Dermis blood vessel endothelial cell (primary cell): ENCODE measurements at places on chromosomes 2 and 18. TPM values are rescaled to one million over a fixed set of nuclear protein-coding genes. Genes with fewer than 3 reads are reported as not detected.

The BIN1 gene
- 34.4 and 49.0 TPM in 2 replicates for total RNA-seq

The CCDC142 gene
- 14.9 and 22.8 TPM in 2 replicates for total RNA-seq

The KRTCAP3 gene
- 0.47 and 0.51 TPM in 2 replicates for total RNA-seq

The ANKRD30B gene
- under 0.01 TPM in 1 of 2 replicates, not detected in the other for total RNA-seq

The PCARE gene
- total RNA-seq: under 0.01 TPM in 1 of 2 replicates, not detected in the other
